ENCODE measurements at places on chromosomes 6 and 20.

- no peak for DNase-seq
Measured at GRCh38 chr6:40287296-40287850, 299.8 kb downstream of the LRFN2 start.

GRCh38 chr6:83928286-83928685 is 68.8 kb downstream of the CYB5R4 start:
- no peak for DNase-seq

DNA sequence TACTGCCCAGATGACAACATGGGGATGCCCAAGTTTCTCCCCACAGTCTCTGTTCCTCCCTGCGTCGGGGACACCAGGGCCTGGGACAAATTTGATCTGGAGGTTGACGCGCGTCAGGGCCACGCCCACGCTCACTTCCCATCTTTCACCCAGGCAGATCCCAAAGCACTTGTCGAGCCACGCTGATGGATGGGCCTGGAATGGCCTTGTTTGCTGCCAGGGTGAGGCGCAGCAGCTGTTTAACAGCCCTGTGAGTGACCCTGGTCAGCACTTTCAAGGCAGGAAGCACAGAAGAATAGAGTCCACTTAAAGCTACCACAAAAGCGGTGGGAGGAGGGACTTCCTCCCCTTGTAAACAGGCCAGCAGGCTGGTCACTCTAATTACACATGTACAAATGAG is 324.7 kb upstream of the JARID2 start:
- DNase-seq: peak; percentile 62

GRCh38 chr20:23928788-23929187 is 49.2 kb upstream of the CST5 start:
- no peak for DNase-seq

DNA sequence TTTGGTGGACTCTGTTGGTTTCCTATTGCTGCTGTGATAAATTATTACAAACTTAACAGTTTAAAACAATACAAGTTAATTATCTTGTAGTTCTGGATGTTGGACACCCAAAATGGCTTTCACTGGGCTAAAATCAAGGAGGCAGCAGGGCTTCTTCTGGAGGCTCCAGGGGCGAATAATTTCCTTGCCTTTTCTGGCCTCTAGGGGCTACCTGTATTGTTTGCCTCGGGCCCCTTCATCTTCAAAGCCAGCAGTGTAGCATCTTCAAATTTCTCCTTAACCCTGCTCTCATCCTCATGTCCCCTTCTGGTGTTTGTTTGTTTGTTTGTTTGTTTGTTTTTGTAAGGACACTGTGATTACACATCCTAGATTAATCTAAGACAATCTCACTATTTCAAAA is 60.5 kb upstream of the ANKEF1 start:
- DNase-seq: no peak

DNA sequence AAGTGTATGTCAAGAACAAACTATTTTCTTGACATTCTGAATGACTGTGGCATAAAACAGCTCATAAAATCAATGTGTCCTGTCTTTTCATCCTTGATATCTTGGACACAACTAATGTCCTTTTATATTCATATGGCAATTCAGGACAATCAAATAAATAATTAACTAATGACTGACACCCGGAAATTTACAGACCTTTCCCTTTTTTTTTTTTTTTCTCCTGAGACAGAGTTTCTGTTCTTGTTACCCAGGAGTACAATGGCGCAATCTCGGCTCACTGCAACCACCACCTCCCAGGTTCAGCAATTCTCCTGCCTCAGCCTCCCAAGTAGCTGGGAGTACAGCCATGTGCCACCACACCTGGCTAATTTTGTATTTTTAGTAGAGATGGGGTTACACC is 107.1 kb upstream of the LGSN start:
- no peak for DNase-seq

DNA sequence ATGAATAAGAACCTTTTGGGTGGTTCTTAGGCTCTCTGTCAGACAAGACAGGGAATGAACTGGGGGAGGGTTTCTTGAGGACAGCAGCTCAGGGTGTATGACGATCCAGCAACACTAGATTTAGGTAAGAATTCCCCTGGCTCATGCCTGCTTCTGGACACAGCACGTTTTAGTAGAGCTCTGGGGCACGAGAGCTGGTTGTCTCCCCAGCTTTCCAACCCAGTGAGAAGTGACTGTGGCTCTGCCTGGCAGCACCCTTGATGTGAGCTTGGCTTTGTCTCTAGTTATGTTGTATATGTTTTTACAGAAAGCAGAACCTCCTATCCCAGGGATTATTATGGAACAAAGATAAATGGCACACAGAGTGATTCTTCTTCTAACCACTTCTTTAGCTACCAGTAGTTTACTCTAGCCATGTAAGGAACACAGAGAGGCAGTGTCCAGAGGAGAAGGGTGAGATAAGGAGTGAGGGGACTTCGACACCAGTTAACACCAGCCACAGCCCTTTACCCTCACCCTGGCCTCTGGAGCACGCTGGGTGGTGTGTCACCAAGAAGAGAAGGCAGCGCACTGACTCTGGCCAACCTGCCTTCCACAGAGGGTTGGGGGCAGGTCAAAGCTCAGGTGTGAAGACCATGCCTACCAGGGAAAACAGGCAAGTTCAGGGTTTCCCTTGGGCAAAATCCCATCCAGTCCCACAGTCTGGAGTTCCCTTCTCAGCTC is 3.9 kb downstream of the APOBEC2 start:
- DNase-seq: no peak

DNA sequence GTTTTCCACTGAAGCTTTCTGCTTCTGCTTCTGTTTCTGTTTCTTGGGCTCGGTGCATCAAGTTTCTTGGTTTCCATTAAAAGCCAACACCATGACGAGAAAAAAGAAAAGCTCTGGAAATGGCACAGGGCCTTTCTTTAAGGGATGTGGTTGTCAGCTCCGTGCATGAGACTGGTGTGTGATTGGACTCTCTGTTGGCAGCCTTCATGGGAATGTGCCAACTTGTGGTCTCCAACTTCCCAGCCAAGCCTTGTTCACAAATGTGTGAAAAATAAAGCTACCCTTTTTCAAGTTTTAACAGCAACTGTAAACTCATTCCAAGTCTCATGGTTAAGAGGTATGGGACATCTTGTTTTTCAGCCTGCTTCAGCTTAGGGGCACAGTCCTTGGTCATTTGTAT is 68.7 kb upstream of the CST7 start:
- no peak for DNase-seq

DNA sequence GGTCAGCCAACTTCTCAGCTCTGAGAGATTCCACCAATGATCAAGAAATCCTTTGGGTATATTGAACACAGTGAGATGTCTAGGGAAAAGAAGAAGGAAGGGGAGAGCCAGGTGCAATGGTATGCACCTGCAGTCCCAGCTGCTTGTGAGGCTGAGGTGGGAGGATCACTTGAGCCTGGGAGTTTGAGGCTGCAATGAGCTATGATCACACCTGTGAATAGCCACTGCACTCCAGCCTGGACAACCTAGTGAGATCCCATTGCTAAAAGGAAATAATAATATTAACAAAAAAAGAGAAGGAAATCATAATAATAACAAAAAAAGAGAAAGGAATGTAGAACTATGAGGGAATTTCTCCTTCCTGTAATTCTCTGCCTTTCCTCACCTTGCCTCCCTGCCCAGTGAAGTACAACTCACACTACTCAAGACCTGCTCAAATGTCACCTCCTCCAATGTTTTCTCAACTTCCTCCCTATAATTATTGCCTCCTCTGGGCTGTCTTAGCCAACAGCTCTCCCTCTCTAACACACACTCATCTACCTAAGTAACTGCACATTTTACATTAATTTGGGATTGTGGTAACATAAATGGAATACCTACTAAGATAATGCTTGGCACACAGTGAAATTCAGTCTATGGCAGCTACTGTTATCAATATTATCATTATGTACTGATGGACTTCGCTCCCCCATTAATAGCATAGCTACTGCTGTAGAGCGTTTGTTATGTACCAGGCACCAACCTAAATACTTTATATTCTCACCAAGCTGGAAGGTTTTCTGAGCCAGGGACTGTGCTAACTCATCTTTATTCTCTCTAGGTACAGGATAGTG is 103.6 kb downstream of the KIF13A start:
- no peak for DNase-seq

DNA sequence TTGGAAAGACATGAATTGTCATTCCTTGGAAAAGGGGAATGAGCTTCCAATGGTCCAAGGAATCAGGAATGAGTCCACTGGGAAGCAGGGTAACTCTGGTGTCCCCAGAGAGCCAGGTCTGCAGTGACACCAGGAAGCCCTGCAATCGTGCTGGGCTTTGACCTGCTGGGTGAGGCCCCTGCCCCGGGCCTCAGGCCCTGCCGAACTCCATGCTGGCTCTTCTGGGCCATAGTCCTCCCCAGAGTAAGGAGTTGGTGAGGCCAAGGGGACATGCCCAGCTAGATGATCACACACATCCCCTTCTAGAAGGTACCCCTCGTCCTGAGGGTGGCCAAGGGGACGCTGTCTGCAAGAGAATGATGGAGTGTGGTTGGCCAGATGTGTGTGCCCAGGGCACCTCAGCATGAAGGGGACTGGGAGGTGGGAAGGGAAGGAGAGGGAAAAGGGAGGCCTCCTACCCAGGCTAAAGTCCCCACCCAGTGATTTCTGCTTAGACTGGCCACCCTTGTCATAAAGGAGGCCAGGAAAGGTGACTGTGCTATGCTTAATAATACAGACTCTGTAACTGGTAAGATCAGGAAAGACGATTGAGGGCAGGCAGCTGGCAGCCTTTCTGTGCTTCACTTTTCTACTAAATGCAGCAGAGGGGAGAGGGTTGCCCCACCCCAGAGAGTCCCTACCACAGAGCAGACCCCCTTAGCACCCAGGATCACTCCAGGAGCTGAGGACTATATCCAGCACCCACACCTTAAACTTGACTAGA is 119.3 kb downstream of the SNX5 start:
- no peak for DNase-seq

DNA sequence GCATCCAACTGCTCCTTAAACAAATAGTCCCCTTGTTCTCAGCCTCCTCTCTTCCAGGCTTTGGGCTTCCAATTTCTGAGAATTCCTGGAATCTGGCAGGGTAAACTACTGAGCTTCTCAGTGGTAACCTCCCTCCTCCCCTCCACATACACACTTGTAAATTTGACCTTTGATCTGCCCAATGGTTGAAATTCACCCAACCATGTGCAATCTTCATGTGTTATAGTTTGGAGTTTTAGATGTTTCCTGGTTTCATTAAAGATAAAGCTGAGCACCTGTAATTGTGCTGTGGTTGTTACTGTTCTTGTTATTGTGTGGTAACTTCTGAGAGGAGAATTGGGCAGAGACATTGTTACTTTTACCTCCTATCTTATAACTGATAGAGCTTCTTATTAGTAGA is 328.4 kb downstream of the TPBG start:
- no peak for DNase-seq

- no peak for DNase-seq
Measured at GRCh38 chr6:144295981-144296767, 11.0 kb downstream of the UTRN start.

DNA sequence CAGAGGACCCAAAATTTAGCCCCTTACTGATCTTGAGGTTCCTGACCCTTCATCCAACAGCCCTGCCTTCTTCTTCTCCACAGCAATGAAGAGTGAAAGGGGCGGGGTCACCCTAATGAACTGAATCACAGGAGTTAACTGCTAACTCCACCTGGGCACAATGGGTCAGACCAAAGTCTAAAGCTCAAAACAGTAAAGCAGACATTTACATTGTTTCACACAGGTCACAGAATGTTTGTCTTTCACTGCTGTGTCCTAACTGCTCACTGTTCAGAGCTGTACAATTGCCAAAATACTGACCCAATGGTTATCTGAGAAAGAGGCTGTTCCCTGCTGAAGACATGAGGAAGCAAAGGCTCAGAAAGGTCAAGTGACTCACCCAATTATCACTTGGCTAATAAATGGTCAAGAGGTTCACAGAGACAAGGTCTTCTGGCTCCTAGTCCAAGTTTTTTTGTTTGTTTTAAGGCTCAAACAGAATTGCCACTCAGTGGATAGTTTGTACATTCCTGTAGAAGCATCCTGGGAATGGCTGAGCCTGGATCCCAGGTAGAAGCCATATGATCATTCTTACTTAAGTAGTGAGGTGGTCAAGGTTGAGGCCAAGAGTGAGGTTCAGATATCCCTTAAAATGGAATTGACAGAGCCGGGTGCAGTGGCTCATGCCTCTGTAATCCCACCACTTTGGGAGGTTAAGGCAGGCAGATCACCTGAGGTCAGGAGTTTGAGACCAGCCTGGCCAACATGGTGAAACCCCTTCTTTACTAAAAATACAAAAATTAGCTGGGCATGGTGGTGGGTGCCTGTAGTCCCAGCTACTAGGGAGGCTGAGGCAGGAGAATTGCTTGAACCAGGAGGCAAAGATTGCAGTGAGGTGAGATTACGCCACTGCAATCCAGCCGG is 35.1 kb upstream of the FAM83C start:
- peak; percentile 80 for DNase-seq

DNA sequence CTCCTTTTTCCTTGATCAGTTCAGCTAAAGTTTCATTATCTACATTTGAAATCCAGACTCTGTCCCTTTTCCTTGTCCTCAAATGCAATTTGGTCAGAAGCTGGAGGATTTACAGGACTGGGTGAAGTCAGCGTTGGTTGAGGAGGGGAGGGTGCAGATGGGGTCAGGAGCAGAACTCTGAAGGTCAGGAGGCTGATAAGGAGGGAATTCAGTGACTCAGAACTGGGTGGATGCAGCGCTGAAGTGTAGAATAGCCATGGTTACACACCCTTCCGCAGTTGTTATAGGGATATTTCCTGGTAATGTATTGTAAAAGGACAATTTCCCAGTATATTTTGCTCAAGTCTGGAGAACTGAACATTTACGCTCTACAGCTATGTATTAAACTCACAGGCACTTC is 133.1 kb upstream of the FOXA2 start:
- no peak for DNase-seq

DNA sequence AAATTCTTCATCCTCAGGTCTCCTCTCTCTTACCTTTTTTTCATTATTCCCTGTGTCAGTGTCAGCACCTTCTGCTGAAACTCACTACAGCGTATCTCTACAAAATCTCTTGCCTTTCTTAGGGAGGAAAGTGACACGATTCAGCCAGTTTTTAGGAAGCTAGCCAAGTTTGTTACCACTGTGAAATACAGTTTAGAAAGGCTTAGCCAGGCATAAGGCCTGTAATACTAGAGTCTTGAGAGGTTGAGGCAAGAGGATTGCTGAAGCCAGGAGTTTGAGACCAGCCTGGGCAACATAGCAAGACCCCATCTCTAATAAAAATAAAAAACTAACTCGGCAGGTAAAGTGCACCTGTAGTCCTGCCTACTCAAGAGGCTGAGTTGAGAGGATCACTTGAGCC is 16.7 kb downstream of the TAB2 start:
- no peak for DNase-seq

- no peak for DNase-seq
Measured at GRCh38 chr6:55250400-55250799, 76.1 kb downstream of the HCRTR2 start.

DNA sequence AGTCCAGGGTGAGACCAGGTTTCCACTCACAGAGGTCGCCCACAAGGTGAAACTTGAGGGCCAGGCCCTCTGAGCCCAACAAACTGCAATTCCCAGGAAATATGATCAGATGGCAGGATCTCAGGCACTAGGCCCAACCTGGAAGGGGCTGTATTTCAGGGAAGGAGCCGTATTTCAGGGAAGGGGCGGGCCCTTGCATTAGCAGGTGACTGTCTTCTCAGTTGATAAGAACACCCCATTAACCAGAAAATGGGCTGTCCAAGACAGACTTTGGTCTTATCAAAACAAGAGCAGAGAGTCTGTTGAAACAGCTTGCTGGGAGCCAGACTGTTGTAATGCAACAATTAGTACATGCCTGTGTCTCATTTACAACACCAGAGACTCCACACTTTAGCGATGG is 10.9 kb upstream of the BNIP5 start:
- DNase-seq: no peak

- DNase-seq: no peak
Measured at GRCh38 chr6:92892626-92893170, 526.7 kb downstream of the EPHA7 start.

GRCh38 chr6:162147281-162147680 is 580.3 kb downstream of the PRKN start:
- no peak for DNase-seq

Data from left lobe of liver (tissue), 2 donors.